DMS53 (cell line): ENCODE measurements at places on chromosomes 1 and 21.
A peak's percentile ranks its signal among the peaks of the same experiment; 100 is the strongest.

DNA sequence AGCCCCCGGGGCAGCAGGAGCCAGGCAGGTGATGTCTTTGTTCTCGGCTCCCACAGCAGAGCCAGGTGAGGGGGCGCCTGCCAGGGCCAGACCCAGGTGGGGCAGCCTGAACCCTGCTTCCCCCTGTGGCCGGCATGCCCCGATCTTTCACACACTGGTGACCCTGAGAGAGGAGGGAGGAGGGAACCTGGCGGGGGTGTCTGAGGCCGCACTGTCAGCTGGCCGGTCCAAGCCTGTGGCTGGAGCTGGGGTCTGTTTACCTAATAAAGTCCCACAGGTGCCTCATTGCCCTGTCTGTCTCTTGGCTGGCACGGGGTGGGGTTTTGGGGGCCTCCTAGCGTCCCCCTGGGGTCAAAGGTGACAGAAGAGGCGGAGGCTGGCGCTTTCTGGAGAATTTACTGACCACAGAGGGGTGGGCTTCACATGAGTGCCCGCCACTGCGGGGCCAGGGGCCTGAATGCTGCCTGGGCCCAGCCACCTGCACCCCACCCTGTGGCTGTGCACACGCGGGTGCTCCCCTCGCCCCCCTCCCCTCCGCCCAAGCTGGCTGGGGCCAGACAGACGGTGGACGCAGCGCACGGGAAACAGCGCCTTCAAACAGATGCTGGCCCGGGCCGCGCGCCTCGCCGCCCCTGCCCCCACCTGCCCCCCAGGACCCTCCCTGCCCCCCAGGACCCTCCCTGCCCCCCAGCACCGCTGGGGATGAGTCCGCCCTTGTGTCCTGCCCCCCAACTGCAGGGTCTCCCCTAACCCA is 5.8 kb downstream of the TMEM240 start:
- no peak for DNase-seq

DNA sequence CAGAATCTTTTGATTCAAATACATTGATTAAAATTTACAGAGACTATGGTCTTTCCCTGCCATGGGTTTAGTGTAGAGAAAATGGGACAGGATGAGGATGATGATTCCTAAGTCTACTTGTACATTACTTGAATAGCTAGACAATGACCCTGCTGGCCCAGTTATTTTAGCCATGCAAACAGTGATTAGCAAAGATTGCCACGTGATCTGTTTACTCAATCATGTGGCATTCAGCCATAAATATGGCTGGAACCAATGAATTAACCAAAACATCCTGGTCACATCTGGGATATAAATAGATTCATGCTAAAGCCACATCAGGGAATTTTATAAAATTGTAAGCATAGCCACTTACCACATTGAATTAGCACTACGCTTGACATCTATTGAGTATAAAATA is 167.3 kb downstream of the PBX1 start:
- DNase-seq: peak; percentile 7

- DNase-seq: peak; percentile 32
Observed at GRCh38 chr1:206674745-206675175, 9.9 kb upstream of the MAPKAPK2 start.

DNA sequence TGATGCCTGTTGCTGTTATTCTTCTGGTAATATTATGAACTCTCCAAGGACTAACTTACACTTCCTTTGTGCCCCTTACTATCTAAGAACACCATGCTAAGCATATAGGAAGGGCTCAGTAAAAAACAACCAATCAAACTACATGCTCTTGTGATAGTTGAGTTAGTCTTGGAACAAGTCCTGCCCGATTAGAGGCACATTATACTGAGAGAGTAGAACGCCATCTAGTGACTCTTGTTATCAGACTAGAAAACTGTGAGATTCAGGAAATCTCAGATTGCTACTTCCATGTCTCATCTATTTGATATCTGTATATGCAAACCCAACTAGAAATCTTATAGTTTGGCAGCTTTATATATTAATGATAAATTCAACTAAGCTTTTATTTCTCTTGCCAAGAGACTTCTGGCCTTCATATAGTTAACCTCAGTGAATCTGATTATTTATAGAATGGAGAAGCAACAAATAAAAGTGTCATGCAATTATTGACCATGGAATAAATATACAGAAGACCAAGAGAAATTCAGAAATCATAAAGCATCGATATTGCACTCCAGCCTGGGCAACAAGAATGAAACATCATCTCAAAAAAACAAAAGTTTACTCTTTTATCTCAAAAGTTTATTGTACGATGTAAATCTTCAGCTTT is 7.8 kb upstream of the SRRM1 start:
- peak; percentile 88 for DNase-seq

DNA sequence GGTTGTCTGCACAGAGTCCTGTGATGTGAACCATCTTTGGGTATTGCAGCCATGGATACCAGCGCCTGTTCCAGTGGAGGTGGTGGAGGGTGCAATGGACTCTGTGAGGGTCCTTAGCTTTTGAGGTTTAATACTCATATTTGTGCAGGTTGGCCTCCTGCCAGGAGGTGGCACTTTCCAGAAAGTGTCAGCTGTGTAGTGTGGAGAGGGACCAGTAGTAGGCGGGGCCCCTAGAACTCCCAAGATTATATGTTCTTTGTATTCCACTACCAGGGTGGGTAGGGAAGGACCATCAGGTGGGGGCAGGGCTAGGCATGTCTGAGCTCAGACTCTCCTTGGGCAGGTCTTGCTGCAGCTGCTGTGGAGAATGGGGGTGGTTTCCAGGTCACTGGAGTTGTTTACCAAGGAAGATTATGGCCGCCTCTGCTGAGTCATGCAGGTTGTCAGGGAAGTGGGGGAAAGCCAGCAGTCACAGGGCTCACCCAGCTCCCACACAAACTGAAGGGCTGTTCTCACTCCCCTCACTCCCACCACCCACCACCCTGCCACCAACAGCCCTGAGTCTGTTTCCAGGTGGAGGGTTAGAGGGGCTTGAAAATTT is 31.2 kb upstream of the ZNF678 start:
- peak; percentile 73 for DNase-seq

DNA sequence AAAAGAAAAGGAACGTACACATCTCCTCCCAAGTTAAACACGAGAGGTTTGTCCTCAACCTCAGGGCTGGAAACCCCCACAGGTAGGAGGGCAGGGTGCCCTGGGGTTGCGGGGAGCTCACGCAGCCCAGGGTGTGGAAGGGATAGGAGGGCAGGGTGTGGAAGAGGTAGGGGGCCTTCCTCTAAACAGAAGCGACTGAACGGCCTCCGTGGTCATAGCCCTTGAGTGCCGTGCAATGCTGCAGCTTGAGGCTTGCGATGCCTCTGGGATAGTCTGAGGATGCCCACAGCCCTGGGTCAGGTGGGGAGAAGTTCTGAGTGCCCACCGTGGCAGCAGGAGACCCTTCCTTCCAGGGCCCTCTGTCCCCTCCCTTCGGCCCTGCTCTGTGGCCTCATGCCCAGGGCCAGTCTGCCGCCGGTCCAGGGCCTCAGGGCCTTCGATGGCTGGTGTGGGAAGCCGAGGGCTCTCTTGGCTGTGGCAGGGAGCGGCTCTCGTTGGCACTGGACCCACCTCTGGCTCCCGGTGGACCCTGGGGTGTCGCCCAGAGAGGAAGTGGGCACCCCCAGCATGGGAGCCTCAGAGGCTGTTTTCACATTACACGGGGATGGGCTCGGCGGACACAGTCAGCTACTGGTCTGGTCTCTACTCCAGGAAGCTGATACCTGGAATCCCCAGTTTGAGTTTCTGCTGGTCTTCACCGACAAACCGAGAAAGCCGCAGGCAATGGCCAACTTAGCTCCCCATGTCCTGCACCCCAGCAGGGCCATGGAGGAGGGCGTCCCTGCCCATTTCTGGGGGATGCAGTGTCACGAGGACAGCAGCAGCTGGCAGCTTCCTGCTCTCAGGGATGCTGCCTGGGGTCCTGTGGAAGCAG is 6.4 kb upstream of the CDK11B start:
- no peak for DNase-seq

GRCh38 chr1:19401535-19401889 is 83.8 kb downstream of the CAPZB start:
- DNase-seq: no peak

DNA sequence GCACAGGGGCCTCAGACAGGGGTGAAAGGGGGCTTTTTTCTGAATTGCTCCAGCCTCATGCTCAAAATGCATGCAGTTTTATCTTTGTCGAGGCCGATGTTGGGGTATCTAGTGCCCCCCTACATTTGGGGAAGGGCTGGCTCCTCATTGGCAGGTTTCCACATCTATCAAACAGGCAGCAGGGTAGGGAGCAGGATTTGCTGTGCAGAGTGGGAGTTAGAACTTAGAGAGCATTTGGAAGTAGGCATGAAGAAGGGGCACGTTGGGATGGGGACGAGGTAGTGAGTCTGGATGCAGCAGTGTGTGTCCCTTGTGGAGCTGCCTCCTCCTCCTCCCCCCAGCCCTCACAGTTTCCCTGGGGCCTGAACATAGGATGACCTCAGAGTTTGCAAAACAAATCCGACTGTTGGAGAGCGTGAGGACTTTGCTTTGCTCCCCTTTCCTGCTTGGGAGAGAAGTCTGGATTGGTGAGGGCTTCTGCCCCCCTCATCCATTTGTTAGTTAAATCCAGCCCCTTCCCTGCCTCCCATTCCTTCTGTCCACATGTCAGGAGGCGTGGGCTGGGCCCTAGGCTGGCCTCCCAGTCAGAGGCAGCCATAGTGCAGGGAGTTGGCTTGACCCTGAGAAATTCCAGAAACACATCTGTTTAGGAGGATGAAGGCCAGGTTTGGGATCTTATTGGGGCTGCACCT is 36.9 kb upstream of the GPR37L1 start:
- peak; percentile 90 for DNase-seq

DNA sequence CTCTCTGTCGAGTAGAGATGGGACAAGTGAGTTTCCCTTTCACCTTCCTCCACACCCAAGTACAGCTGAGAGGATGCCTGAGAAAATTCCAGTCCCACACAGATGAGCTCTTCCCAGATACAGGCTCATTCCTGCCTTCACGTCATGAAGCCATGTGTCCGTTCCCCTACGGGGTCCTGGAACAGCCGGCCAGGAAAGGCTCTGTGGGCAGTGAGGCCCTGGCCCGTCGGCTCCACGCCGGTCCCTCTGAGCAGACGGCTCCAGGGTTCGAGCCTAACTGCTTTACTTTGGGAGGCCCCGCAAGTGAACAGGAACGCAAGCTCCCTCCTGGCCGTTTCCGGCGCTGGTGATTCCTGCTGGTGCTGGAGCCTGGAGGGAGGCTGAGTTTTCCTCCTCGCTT is 57.2 kb upstream of the ARHGEF16 start:
- no peak for DNase-seq

DNA sequence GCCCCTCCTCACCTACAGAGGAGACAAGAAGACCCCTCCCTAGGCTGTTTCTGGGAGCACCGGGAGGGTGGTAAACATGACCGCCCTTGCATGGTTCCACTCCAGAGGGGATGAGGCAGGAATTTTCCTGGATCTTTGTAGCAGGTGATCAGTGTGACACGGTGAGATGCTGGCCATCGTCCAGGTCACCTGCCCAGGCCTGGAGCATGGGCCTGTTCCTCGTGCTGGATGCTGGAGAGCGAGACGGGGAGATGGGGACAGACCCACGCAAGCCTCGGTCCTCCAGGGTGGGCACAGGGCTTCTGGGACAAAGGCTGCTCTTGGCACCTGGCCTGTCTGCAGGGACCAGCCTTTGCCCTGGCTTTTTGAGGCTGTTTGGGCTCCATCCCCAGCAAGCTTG is 46.2 kb downstream of the DMRTB1 start:
- DNase-seq: peak; percentile 38

GRCh38 chr1:7589774-7590425 is 181.2 kb upstream of the VAMP3 start:
- no peak for DNase-seq

DNA sequence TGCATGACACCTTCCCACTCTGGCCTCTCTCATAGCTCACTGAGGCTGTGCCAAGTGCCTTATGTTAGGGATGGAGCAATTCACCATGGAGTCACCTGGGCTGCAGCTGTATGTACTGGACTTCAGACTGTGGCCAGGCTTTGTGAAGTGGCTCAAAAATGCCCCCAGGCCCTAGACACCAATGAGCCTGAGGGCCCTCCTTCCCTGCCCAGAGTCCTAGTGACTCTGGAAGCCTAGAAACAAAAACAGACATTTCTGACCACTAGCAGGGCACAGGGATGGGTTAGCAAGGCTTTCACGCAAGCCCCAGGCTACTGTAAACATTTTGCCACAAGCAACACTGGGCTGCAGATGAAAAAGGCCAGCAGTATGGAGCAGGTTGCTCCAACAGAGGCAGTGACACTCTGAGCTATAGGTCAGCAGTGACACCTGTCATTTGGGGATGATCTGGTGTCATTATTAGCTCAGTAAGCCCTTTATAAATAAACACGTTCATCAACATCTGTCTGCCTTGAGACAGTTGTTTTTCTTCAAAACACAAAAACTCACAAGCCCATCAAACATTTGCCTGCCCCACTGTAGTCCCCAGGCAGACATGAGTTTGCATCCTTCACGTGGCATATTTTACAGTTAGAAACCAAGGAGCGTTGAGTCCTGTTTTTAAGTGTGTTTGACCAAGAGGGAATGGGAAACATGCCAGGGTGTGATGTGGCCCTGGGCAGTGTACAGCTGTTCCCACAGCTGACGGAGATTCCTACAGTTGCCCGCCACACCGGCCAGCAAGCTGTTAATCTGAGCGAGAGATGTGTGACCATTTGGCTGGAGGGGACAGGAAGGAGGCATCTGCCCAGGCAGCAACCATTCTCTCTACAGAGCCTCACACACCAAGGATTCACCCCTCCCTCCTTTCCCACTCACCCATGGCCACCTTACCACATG is 66.8 kb downstream of the KCNN3 start:
- DNase-seq: peak; percentile 75

GRCh38 chr1:117860896-117861610 is 68.4 kb downstream of the GDAP2 start:
- DNase-seq: no peak

DNA sequence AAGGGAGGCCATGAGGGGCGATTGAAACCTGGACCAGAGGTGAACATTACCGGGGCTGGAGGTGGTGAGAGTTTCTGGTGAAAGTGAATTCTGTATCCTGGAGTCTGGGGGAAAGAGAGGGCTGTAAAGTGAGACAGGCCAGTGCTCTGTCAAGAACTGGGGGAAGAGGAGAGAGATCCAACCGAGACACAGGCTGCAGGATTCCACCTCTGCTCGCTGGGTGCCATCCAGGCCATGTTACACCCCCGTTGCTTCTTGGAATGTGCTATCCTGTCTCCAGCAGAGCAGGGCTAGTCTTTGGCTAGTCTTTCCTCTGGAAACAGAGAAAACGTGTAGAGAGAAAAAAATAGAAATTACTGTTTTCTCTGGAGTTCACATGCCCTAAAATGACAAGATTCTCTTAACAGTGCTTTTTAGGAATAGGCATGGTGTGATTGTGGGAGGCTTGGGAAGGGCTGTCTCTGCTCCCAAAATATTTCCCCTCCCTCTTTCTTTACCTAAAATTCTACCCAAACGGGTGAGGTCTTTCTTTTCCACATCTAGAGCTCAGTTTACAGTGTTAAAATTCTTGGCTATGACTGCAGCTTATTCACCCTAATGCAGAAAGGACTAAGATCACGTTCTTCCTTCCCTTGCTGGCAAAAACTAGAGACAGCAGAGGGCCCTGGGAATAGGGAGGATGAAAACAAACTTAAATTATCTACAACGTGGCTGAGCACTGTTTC is 16.5 kb upstream of the OVAAL start:
- no peak for DNase-seq

DNA sequence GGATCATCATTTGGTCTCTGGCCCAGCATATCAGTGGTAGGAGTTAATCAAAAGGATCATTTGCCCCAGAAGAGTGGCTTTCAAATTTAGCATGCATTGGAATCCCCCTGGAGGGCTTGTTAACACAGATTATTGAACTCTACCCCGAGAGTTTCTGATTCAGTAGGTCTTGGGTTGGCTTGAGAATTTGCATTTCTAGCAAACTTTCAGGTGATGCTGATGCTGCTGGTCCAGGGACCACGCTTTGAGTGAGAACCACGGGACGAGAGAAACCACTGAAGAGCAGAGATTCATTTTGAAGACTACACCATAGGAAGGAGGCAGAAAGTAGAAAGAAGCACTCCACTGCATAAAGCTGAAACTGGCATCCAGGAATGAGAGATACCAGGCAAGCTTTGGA is 81.3 kb upstream of the DUSP10 start:
- no peak for DNase-seq
